Effector memory CD4-positive, alpha-beta T cell (primary cell): ENCODE measurements at places on chromosomes 16 and 17.
A peak's percentile ranks its signal among the peaks of the same experiment; 100 is the strongest.

DNA sequence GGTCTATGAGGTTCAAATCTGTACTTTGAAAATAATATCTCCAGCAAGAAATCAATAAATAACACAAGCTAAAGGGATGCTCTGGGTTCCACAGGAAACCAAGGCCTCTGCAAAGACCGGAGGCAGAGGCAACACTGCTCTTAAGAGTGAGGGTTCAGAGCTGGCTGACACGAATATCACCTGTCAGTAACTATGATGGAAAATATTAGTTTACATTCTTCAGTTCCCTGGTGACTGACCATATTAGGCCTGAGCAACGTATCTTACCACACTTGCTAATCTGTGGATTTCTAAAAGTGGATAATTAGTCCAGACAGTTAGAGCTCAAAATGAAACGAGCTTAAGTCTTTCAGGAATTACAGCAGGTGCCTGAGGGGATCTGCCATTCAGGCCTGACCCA is 459.3 kb downstream of the HS3ST3B1 start:
- DNase-seq: no peak

DNA sequence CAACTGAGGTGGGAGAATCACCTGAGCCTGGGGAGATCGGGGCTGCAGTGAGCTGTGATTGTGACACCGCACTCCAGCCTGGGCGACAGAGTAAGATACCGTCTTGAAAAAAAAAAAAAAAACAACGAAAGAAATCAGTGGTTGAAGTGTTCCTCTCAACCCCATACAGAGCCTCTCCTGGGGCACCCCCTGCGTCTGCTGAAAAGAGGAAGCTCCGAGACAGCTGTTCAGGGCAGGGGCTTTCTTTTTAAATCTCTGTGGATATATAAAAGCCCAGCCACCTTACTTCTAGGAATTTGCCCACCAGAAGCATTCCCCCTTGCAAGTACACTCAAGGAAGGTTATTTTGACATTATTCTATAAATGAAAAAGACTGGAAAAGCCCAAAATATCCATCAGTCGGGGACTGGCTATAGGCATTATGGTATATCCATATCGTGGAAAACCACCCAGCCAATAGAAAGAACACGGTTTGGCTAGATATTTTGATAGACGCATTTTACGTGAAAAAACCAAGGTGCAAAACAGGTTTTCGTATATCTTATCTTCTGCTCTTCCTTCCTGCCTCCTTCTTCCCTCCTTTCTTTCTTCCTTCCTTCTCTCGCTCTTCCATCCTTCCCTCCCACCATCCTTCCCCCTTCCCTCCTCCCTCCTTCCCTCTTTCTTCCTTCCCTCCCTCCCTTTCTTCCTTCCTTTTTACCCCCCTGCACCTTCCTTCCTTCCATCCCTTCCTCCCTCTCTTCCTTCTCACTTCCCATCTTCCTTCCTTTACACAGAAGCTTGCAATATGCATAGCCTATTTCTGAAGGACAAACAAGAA is 9.2 kb upstream of the CCL22 start:
- no peak for DNase-seq

DNA sequence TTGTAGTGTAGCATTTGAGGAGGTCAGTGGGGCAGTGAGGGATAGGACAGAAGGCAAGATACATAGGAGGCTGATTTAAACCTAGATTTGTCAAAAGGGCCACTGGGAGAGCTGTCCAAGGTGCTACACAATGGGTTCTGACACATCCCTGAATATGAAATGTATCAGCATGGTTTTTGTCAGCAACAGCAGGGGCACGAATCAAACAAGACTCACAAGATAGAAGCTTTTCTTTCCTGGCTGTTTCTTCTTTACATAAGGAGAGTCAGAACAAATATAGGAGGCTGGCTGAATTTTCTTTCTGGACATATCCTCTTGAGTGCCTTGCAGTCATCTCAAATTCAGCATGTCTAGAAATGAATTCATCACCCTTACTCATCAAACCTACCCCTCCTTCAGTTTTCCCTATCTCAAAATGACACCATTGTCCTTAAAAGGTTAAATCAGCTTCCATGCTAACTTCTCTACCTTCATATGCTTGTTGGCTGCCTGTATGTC is 130.5 kb downstream of the NPIPB5 start:
- no peak for DNase-seq

DNA sequence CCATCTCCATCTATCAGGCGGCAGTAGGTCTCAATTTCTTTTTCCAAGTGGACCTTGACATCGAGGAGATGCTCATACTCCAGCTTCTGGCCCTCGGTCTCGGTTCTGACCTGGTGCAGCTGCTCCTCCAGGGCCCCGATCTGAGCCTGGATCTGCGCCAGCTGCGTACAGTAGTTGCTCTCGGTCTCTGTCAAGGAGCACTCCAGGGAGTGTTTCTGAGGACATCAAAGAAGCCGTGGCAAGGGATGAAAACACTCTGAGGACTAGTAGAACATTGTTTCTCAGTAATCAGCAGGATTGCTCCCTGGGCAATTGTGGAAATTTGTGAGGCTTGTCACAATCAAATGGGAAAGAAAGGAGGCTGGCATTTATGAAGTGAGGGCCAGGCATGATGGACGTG is 5.9 kb downstream of the KRT28 start:
- no peak for DNase-seq

GRCh38 chr17:65332375-65332774 is 195.2 kb downstream of the RGS9 start:
- no peak for DNase-seq

- no peak for DNase-seq
Measured at GRCh38 chr17:39765175-39765574, 27.4 kb downstream of the GRB7 start.

DNA sequence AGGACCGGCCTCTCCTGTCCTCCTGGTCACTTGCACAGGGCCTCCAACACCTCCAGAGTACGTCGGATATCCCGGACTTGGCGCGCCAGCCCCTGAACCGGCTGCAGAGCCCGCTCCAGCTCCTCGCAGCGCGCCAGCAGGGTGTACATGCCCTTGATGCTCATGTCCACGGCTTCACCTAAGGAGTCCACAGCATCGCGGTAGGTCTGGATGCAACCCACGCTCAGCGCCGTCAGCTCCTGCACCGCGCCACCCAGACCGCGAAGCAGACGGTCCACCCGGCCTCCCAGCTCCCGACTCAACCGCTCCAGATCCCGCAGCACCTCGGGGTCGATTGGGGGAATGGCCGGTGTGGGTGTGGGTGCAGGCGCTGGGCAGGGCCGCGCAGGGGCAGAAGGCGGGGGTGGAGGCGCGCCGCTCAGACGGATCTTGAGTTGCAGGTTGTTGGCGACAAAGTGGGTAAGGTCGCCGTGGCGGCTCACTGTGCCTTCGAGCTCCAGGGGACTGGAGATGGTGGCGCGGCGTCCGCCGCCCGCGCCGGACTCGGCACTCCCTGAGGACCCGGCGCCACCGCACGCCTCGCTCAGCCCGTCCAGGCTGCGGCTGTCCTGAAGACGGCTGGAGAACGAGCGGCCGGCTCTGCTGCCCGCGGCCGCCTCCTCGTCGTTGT is 804 bp downstream of the BORCS6 start:
- DNase-seq: no peak

- DNase-seq: no peak
Measured at GRCh38 chr17:63587770-63588169, 12.9 kb upstream of the TACO1 start.

- DNase-seq: no peak
Measured at GRCh38 chr16:4327386-4328045, 11.6 kb downstream of the GLIS2 start.

DNA sequence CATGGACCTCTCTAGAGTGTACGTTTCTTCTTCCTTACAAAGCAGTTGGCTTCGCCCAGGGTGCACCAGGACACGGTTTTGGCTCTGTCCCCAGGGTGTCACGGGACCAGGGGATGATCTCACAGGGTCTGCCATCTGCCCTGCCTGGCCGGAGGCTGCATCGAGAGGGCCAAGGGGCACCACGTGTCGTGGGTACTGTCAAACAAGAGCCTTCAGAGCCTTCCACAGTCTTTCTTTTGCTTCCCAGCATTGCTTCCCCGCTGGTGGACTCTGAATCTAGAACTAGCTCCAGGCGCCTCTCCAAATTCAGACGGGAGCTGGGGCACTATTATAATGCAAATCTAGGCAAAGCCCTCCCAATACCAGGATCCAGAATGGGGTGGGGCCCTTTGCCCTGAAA is 47.9 kb downstream of the MAPT start:
- no peak for DNase-seq

DNA sequence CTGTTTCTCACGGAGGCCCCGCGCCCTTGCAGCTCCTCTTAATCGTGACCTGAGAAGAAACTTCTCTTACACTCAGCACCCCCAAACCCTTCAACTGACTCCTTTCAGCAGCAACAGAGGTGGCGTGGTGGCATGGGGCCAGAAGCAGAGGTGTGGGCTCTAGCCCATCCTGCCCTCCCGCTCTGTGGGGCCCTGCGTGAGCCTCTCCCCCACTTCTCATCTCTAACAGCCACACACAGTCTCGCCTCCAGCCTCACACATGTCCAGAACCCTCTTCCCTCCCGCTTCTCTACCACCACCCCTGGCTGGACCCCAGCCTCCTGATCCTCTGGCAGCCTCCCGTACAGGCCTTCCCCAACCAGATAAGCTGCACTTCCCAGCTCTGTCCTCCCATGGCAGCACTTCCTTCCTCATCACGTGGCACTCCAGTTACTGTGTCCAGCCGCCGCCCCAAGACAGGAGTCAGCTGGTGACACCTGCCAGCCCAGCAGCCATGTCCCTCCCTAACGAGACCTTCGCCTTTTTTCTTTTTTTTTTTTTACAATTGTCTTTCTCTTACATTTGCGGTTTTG is 30.5 kb downstream of the NSMCE1 start:
- DNase-seq: no peak

DNA sequence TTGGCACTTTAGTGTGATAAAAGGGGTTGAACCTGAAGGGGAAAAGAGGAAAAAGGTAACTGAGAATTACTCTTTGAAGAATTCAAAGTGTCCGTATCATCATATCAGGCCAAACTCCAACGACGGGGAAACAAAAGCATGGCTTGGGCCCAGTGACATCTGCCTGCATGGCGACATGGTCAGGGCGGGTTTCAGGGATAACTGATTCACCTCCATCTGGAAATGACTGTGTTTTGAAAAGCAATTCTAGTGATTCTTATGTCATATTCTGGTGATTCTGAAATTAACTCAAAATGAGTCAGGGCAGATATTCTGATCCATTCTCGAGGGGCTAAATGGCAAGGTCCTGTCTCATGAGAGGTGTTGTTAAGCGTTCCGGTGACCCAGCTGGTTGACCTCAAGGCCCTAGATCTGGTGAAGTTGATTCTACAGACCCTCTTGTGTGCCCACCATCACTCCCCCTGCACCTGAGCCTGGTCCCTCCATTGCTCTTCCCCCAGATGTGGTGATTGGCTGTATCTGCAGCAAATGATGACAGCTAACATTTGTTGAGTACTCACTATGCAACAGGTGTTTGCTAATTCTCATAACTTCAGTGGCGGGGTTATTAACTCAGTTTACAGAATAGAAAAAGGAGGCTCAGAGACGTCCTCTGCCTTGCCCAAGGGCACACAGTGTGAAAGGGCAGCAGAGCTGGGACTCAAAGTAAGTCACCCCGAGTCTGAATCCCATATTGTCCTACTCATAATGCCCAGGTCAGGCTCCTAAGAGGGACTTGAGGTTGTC is 251.8 kb downstream of the MAF start:
- DNase-seq: no peak

DNA sequence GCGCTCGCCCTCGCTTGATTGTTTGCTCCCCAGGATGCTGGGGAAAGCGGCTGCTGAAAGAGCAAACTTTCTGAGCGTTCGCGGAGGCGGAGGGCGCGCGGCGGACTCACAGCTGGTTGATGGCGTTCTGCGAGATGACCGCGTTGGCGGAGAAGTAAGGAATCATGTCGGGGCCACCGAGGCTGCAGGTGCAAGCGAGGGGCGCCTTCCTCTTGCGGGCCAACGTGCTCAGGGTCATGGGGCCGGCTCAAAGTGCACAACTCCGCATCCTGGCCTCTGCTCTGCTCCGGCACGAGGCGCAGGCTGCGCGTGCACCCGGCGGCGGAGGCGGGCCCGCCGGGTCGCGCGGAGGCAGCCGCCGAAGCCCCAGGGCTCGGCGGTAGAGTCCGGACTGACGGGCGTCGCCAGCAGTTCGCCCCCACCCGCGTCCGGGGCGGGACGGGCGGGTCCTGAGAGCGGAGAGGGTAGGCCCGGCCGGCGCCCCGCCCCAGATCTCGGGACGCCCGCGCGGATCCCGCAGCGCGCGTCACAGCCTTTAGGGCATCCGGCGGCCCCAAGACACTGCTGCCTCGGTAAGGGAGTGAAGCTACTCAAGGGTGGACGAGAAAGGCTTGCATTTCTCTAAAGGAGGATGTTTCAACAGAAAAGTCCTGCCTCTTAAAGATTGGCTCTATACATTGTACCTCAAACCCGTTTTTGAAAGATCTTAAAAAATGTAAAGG is 138.5 kb upstream of the CORO6 start:
- peak; percentile 80 for DNase-seq

DNA sequence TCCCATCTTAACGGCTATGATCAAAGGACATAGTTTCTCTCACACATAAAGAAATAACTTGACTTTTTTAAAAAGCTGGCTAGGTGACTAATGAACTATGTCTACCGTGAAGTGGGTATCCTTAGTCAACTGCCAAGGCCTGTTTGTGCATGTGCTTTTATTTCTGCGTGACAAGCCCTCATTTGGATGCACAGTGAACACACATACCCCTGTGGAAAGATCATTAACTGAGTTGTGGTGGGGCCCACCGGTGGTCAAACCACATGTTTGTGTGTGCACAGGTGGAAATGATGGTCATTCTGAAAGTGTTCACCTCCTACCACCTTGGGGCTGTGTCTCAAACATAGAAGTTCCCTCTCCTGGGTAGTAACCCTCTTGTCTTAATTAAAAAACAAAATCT is 256.1 kb upstream of the SALL1 start:
- no peak for DNase-seq

- DNase-seq: no peak
Measured at GRCh38 chr17:42421507-42422338, 1.3 kb downstream of the CAVIN1 start.

DNA sequence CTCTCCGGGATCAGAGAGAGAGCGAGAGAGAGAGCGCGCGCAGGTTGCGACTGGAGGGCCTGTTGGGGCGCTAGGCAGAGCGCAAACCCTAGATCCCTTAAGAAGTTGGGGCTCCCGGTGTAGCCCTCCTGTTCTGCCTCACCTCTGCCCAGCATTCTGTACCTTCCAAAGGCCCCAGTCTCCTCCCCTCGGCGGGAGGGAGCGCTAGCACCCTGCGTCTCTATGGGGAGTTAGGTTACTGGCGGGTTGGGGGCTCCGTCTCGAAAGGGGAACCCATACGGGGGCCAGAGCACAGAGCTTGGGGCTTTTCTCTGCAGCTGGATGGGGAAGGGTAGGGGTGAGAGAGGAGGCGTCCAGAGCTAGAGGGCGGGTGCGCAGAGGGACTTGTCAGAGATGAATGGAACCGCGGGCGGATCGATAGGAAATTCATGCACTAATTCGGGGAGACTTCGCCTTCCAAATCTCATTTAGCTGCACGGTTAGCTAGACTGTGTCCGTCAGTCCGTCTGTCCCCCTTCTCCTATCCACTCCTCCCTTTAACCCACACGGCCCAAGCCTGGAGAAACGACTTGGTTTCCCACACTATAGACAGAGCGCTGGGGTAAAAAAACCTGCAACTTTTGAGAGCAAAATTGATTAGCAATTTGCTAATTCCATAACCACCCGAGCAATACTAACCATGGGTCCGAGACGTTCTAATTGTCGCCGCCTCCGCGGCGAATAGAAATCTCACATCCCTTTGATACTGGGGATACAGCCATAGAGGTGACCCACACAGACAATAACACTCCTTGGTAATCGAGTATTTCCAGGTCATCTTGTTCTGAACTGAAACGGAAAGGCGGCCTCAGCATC is 693 bp upstream of the HOXB4 start:
- DNase-seq: no peak

GRCh38 chr17:32553168-32553567 is 66.4 kb downstream of the CDK5R1 start:
- no peak for DNase-seq

- no peak for DNase-seq
Measured at GRCh38 chr17:43620581-43620980, 41.1 kb downstream of the MEOX1 start.
